Fibroblast of lung (primary cell): ENCODE measurements at places on chromosomes 6 and 20.

- no peak for DNase-seq
Observed at GRCh38 chr6:143007646-143008045, 53.0 kb upstream of the AIG1 start.

- no peak for DNase-seq
Observed at GRCh38 chr6:152098683-152099082, 291.2 kb downstream of the ESR1 start.

GRCh38 chr20:7094438-7094997 lies 327.0 kb downstream of the BMP2 start:
- peak; percentile 38 for DNase-seq

GRCh38 chr20:13554706-13555105 lies 84.0 kb downstream of the TASP1 start:
- DNase-seq: peak; percentile 34

GRCh38 chr6:137181891-137182653 lies 8.6 kb upstream of the IL22RA2 start:
- DNase-seq: no peak

GRCh38 chr6:32933661-32934085 lies 7.2 kb downstream of the HLA-DMB start:
- DNase-seq: peak; percentile 82

GRCh38 chr20:61812845-61813485 lies 252.7 kb downstream of the TAF4 start:
- DNase-seq: no peak
